ENCODE measurements at places on chromosomes 6 and 20.

DNA sequence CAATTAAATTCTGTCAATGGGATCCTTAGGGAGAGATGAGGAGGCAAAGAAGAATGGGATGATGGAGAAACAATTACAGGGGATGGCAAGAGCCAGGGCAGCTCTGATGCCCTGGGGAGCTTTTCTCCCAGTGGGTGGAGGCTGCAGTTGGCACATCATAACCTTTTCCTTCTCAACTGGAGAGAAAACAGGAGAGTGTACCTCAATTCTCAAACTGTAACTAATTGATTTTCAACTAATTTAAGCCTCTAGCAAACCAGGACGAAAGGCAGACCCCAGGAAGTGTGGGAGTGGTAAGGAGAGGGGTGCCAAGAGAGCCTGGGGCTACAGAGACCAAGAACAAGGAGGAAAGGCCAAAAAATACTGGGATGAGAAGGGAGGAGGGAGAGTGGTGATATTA, 5.7 kb downstream of the BMP5 start:
- DNase-seq: no peak

DNA sequence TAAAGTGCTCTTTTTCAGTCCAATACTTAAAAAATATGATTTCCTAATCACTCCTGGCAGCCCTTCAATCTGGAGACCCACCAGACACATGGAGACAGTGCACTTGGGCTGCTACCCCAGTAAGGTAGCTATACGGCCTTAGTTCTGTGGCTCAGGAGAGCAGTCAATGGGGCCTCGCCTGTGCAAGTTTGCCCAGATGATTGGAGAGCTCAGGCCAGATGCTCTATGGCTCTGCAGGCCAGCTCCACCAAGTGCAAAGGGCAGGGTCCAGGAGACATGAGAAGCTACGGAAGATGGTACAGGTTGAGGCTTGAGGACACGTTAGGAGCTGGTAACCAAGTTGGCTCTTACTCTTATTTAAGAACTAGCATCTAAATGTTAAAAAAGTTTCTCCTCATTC, 30.7 kb downstream of the STK38 start:
- no peak for DNase-seq

GRCh38 chr6:56524891-56525703, 117.6 kb downstream of the DST start:
- DNase-seq: no peak

- DNase-seq: no peak
These were observed 30.2 kb upstream of the SERINC3 start for GRCh38 chr20:44552050-44552449.

DNA sequence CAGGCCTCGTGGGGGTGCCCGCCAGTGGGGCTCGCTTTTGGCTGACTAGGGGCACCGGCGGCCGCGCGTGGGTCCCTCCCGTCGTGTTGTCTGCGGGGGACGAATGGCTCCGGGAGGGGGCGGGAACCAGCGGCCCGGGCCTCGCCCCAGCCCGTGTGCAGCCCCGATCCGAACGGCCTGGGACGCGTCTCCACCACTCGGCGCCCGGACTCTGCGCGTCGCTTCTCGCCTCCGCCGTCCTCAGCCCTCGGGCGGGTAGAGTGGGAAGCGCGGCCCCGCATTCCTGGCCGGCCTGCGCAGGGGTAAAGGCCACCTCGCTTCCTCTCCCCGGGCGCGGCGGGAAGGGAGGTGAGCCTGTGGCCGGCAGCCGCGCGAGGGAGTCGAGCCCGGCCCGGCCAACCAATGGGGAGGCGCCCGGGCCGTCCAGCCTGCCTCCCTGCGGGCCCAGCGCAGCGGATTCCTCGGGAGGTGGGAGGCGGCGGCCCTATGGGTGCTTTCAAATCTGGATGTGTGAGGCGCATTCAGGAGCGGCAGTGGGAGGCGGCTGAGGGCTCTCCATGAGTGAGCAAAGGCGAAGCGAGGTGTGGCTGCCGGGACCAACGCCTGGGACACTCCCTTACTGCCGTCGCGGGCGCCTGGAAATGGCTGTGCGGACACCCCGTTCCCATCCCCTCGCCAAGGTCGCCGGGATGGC, 1.1 kb upstream of the ZBTB46 start:
- no peak for DNase-seq

GRCh38 chr6:158894193-158894592, 75.0 kb upstream of the EZR start:
- DNase-seq: no peak

DNA sequence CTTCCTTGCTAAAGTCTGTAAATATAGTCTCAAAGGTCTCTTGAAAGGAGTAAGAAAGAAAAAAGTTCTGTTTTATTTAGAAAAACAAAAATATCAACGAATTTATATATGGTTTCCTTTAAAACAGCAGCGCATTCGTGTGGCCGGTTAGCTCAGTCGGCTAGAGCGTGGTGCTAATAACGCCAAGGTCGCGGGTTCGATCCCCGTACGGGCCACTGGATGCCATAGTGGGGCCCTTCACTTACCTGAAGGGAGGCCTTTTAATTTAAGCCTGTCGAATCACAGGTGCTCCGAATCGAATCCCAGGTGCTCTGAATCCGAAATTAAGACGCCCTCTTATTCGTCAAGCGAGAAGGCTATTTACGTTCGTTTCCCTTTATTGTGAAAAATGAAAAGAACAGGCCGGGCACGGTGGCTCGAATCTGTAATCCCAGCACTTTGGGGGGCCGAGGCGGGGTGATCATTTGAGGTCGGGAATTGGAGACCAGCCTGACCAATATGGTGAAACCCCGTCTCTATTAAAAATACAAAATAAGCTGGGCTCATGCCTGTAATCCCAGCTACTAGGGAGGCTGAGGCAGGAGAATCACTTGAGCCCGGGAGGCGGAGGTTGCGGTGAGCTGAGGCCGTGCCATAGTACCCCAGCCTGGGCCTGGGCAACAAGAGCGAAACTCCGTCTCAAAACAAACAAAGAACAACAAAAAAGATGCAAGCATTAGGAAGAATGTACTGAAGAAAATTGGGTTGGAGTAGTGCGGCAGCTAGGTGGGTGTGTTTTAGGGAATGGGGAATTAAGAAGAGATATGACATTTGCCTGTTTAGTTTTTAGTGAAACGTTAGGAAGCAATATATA, 195.8 kb upstream of the ZNF184 start:
- no peak for DNase-seq

DNA sequence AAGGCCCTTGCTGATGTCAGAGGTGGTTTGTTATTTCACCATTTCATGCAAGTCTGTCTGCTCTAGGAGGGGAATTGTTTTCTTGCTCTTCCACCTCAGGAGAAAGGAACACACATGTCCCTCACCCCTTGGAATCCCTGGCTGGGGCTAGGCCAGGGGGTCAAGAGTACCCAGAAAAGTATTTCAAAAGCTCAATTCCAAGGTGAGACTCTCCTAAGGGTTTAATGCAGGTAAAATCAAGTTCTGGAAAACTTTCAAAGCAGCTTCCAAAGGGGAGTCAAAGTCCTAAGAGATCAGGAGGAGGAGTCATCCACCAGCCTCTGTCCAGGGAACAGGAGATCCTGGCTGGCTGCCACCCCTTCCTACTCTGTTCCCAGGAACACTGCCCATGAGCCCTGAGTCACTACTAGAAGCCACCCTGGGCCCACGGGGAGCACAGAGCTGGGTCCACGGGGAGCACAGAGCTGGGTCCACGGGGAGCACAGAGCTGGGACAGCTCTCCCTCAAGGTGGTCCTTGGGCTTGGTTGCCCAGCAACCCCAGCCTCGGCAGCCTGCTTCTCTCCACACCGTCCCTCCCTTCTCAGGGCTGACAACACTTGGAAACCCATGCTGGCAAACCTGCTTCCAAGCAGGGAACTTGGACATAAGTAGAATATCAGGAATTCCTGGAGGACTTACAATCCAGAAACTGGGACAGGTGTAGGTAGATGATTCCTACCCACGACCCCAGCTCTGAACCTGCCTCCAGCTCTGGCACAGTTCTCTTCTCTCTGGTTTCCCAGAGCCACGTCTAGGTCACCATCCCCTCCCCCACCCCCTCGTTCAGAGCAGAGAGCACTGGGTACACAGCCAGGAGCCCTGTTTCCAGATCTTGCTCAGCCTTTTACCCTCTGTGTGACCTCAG, 35.3 kb upstream of the CDKN1A start:
- no peak for DNase-seq

- no peak for DNase-seq
These were observed 55.0 kb downstream of the NOX3 start for GRCh38 chr6:155400654-155400965.

- no peak for DNase-seq
These were observed 120.1 kb downstream of the PLEKHG1 start for GRCh38 chr6:150719831-150720230.

DNA sequence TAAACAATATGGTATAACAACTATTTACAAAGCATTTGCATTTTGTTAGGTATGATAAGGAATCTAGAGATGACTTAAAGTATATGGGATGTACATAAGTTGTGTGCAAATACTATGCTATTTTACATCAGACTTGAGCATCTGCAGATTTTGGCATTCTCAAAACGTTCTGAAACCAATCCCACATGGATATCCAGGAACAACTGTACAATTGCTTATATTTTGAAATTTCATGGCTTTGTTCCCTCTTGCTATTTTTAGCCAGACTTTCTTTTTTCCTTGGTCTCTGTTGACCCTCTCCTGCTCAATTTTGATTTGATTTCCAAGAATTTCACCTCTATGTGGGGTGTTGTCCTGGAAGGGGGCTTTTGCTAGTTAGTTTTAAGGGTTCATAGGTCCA, 32.9 kb upstream of the UST start:
- no peak for DNase-seq

- DNase-seq: no peak
These were observed 299.4 kb downstream of the CDH26 start for GRCh38 chr20:60257671-60258070.

DNA sequence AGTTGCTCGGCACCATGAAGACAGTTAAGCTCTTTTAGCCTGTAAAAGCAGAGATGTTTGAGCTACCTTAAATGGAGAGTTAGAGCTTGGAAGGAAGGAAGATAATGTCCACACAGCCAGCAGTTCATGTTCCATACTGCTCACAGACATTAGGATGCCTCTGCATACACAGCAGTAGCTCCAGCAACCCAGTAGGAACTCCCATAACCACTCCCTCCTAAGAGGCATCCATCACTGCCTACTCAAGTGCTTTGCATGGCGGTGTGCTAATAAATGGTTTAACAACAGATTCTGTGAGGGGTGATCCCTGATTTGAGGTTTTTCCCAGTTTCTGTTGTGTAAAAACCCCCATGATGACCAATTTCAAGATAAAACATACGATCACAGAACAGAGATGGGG, 286.4 kb downstream of the HACE1 start:
- no peak for DNase-seq

Measured in globus pallidus (tissue), 1 donor.